A549 treated with AZD2906 at 1 μM for 4 hours (cell line): ENCODE measurements at places on chromosomes 11 and 22. TPM values are rescaled to one million over a fixed set of nuclear protein-coding genes. Genes with fewer than 3 reads are reported as not detected.

EFCAB6 gene
- total RNA-seq = 0.28 to 0.70 TPM (median 0.42 TPM) in 5 replicates

TRIM51 gene
- not detected in 5 replicates for total RNA-seq

FOSL1 gene
- 97.3 to 161 TPM (median 118 TPM) in 5 replicates for total RNA-seq

TEX54 gene
- not detected in 5 replicates for total RNA-seq

FCHSD2 gene
- total RNA-seq = 8.3 to 10.6 TPM (median 9.8 TPM) in 5 replicates

SAA4 gene
- not detected in 5 replicates for total RNA-seq

TMPRSS4 gene
- total RNA-seq = not detected in 5 replicates

RAG1 gene
- 0.10 to 0.71 TPM (median 0.39 TPM) in 5 replicates for total RNA-seq

MRGPRX4 gene
- total RNA-seq = not detected in 5 replicates

SIK3 gene
- total RNA-seq = 7.3 to 9.2 TPM (median 7.9 TPM) in 5 replicates

SLC17A6 gene
- total RNA-seq = not detected in 5 replicates

RTN4R gene
- 7.7 to 16.3 TPM (median 13.8 TPM) in 5 replicates for total RNA-seq

TSPAN18 gene
- 3.1 to 4.4 TPM (median 3.5 TPM) in 5 replicates for total RNA-seq

ELP4 gene
- total RNA-seq = 6.3 to 9.3 TPM (median 7.8 TPM) in 5 replicates

PGA4 gene
- 0.07 to 0.26 TPM (median 0.16 TPM) in 3 of 5 replicates, not detected in the others for total RNA-seq

CNIH2 gene
- total RNA-seq = 2.1 to 3.0 TPM (median 2.3 TPM) in 5 replicates

SOX6 gene
- 0.01 to 0.15 TPM (median 0.07 TPM) in 5 replicates for total RNA-seq

YAP1 gene
- total RNA-seq = 58.6 to 69.9 TPM (median 69.0 TPM) in 5 replicates

LSP1 gene
- 1.6 to 2.3 TPM (median 1.8 TPM) in 5 replicates for total RNA-seq

SLC22A25 gene
- not detected in 5 replicates for total RNA-seq

KCNA4 gene
- not detected in 5 replicates for total RNA-seq

PGM2L1 gene
- total RNA-seq = 10.4 to 17.2 TPM (median 15.9 TPM) in 5 replicates

CNGA4 gene
- total RNA-seq = 0.03 to 0.08 TPM (median 0.06 TPM) in 3 of 5 replicates, not detected in the others

NRIP3 gene
- 0.53 to 1.2 TPM (median 0.65 TPM) in 5 replicates for total RNA-seq

OTOG gene
- not detected in 5 replicates for total RNA-seq

ANKRD13D gene
- 17.2 to 26.9 TPM (median 24.5 TPM) in 5 replicates for total RNA-seq

PRSS23 gene
- total RNA-seq = 385 to 449 TPM (median 425 TPM) in 5 replicates

CATSPERZ gene
- total RNA-seq = 2.2 to 3.2 TPM (median 2.6 TPM) in 5 replicates

MYRF gene
- 15.2 to 19.2 TPM (median 18.1 TPM) in 5 replicates for total RNA-seq

MGAT3 gene
- total RNA-seq = 0.64 to 1.4 TPM (median 0.88 TPM) in 5 replicates

DGCR6 gene
- total RNA-seq = 1.1 to 2.3 TPM (median 1.3 TPM) in 5 replicates

AQP11 gene
- 1.1 to 1.5 TPM (median 1.4 TPM) in 5 replicates for total RNA-seq

JHY gene
- 2.9 to 3.9 TPM (median 3.3 TPM) in 5 replicates for total RNA-seq

NCAPD3 gene
- total RNA-seq = 20.0 to 23.7 TPM (median 22.0 TPM) in 5 replicates

TEX12 gene
- not detected in 5 replicates for total RNA-seq

ZNF214 gene
- 0.72 to 1.2 TPM (median 0.93 TPM) in 5 replicates for total RNA-seq

CRYAB gene
- total RNA-seq = 12.8 to 27.1 TPM (median 15.4 TPM) in 5 replicates

MOGAT2 gene
- not detected in 5 replicates for total RNA-seq

SREBF2 gene
- 24.7 to 30.4 TPM (median 28.5 TPM) in 5 replicates for total RNA-seq
